ENCODE measurements at places on chromosomes 7 and 10. TPM values are rescaled to one million over a fixed set of nuclear protein-coding genes. Genes with fewer than 3 reads are reported as not detected.

DNA sequence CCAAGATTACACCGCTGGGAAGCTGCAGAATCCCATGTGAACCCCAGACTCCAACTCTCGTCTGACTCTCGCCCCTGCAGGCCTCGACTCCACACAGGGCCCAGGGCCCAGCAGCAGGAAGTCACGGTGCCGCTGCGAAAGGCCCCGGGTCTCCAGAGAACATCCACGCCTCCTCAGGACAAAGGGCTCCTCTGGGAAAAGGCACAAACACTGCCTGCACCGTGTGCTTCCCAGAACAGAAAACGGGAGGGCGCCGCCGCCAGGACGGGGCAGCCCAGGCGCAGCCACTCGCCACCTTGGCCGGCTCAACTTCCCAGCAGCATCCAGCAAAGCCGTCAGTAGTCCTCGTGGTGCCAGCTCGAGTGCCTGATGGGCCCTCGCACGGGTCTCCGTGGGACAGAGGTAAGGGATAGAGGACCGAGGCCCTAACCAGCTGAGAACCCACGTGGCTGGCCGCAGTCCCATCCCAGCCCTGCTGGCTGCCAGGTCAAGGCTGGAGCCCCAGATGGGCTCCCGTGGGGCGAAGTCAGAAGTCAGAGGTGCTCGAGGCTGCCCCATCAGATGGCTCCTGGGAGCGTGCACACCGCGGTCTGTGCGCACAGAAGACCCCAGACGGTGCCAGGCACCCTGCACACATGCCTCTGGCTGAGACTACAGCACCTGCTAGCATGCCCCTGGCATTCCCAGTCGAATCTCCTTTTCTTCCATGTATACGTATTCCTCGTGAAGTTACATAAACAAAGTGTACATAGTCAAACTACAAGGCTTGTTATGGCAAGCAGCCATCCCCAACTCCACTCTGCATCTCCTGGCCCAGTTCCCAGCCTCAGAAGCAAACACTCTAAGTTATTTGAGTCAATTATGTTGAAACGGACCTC, 60.2 kb downstream of the MAD1L1 start:
- H3K4me1 ChIP-seq, result no peaks in the 10 kb centered on the region
- no peak overlapping the region for H3K4me3 ChIP-seq
- H3K27ac ChIP-seq, result no peak overlapping the region
- no peaks in the 10 kb centered on the region for H3K27me3 ChIP-seq
- H3K36me3 ChIP-seq, result no peaks in the 10 kb centered on the region

DNA sequence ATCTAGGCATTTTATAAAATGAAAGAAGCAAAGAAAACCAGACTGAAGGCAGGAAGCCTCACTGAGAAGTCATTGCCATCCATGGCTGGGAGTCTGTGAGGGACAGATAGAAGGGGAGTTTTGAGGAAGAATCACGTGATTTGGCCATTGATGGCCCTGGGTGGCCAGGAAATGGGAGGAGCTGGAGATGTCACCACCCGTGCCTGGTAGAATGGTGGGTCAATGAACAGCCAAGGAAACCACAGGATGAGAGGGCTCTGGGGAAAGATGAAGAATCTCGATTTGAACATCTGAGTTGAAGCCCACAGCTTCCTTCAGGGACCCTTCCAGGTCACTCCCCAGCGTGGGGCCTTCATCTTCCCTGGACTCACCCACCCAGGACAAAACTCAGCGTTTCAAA, 103.3 kb upstream of the CHST15 start:
- H3K27ac ChIP-seq, result no peak overlapping the region
- no peaks in the 10 kb centered on the region for H3K27me3 ChIP-seq
- no peaks in the 10 kb centered on the region for H3K36me3 ChIP-seq
- H3K4me3 ChIP-seq, result no peak overlapping the region

DNA sequence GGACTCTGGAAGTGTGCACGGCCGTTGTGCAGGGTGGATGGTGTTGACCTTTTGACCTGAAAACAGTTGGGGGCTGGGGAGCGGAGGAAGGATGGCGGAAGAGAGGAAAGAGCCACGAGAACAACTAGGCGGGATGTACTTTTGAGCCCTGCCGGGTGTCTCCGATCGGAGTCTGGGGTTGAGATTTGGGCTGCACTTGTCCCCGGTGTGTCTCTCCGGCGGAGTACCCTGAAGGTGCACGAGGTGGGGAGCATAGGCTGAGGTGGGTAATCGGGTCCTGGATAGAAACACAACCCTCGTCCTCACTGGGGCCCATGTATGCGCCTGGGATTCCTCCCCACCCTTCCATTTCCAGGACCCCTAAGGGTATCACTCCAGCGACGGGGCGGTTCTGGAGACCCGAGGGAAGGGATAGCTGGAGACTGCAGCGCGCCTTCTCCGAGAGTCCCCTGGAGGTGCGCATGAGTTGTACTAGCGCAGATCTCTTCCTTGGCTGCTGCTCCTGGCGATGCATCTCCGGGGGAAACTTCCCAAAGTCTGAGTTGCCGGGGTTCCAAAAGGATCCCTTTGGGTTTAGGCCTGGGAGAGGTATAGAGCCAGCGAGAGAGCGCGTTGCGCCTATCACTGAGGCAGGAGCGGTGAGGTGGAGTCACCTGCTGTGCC, 4.6 kb upstream of the HMX2 start:
- no peak for DNase-seq
- H3K4me3 ChIP-seq, result no peak overlapping the region
- H3K27ac ChIP-seq, result no peak overlapping the region
- no peaks in the 10 kb centered on the region for H3K4me1 ChIP-seq
- H3K27me3 ChIP-seq, result peaks cover 98% of the 10 kb centered on the region
- no peaks in the 10 kb centered on the region for H3K36me3 ChIP-seq

- no peak overlapping the region for H3K4me3 ChIP-seq
- H3K27ac ChIP-seq, result no peak overlapping the region
- DNase-seq, result no peak
Measured at GRCh38 chr7:105768898-105769507, 107.4 kb downstream of the ATXN7L1 start.

ABCB4 gene
- 22.6 TPM for total RNA-seq

PNLIPRP3 gene
- total RNA-seq, result not detected

PIK3AP1 gene
- 17.8 TPM for total RNA-seq
